Stimulated activated CD8-positive, alpha-beta memory T cell treated with anti-CD3 and anti-CD28 coated beads, Interleukin-7, amount 100 ng/mL, for 1 hour (primary cell): ENCODE measurements at places on chromosomes 5 and 9.

- no peak for DNase-seq
Observed at GRCh38 chr9:134381671-134382516, 55.6 kb downstream of the RXRA start.

DNA sequence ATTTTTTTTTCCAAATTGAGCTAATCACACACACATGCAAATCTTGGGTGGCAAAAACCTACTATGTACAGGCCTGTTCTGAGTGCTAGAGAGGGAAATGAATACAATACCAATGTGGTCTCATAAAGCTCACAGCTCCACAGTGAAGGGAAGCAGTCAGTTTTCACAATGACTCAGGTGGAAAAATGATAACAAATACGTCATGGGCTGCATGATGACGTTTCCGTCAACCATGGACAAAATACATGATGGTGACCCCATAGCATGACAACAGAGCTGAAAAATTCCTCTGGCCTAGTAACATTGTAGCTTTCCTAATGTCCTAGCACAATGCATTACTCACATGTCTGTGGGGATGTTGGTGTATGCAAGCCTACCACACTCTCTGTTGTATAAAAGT, 252.5 kb downstream of the TRIM32 start:
- DNase-seq: no peak

- no peak for DNase-seq
Observed at GRCh38 chr5:169954786-169955185, 25.5 kb downstream of the INSYN2B start.

DNA sequence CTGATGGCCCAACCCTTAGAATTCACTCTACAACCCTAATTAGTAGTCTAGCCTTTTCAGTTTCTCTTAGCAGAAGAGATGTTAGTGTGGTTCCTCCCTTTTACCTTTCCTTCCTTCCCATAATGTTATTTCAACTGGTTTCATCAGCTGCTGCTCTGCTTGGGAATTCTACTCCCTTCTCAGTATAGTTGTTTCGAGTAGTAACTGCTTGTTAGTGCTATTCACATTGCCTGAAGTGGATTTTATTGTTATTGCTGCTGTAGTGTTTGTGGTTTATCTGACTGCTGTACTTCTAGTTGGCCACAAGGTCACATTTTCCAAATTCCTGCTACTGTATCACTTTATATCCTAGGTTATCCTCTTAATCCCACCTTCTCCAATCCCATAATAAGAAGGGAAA, 29.7 kb downstream of the SMIM15 start:
- DNase-seq: no peak

GRCh38 chr5:173734716-173735115, 118.3 kb upstream of the BOD1 start:
- no peak for DNase-seq

GRCh38 chr9:20419533-20419932, 202.8 kb downstream of the MLLT3 start:
- DNase-seq: no peak

- no peak for DNase-seq
Observed at GRCh38 chr5:147727200-147727599, 55.3 kb downstream of the JAKMIP2 start.

DNA sequence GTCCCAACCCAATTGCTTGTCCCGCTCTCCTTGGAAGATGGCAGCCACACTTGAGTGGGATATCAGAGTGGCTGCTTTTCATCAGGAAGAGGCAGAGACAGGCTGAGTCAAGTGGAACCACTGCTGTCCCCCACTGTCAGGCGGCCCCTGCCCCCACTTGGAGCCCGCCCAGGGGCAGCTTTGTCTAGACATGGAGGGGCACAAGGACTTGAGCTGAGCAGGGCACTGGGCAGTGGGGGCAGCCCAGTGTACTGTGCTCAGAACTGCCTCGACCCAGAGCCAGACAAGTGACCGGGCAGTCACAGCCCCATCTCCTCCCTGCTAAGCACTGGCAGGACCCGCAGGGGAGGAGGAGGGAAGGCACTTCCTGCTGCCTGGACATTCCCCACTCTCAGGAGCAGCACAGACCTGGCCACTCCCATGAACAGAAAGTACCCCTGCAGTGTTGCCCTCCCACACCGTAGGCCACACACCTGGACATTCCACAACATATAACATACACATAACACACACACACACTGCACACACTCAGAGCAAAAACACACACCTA, 91.0 kb downstream of the MRPL36 start:
- DNase-seq: no peak

- no peak for DNase-seq
Observed at GRCh38 chr5:35177783-35178182, 52.5 kb downstream of the PRLR start.

DNA sequence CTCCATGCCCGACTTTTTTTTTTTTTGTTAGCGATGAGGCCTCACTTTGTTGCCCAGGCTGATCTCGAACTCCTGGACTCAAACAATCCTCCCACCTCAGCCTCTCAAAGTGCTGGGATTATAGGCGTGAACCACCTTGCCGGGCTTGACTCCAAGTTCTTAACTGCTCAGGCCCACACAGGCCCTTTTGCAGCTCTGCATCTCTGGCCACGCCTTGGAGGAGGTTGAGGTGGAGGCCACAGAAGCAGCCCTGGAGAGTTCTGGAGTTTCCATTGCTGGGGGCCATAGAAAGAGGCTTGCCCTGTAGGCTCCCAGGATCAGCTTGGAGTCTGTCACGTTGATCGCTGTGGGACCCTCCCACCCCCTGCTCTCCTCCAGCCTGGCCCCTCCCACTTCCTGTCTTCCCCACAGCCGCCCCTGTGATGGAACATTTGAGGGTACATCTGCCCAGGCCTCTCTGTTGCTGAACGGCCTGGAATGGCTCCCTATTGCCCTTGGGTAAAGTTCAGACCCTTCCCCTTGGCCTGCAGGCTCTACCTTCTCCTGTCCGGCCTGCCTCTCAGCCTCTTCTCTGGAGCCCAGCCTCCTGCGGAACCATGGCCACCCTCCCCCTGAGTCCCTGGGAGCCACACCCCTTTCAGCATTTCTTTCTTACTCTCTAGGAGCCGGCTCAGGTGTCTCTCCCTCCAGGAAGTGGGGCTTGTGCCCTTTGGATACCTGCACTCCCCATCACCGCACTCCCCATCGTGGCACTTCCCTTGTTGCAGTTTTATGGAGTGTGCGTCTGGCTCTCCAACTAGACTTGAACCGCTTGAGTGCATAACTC, 30.4 kb upstream of the IER5L start:
- peak; percentile 41 for DNase-seq

DNA sequence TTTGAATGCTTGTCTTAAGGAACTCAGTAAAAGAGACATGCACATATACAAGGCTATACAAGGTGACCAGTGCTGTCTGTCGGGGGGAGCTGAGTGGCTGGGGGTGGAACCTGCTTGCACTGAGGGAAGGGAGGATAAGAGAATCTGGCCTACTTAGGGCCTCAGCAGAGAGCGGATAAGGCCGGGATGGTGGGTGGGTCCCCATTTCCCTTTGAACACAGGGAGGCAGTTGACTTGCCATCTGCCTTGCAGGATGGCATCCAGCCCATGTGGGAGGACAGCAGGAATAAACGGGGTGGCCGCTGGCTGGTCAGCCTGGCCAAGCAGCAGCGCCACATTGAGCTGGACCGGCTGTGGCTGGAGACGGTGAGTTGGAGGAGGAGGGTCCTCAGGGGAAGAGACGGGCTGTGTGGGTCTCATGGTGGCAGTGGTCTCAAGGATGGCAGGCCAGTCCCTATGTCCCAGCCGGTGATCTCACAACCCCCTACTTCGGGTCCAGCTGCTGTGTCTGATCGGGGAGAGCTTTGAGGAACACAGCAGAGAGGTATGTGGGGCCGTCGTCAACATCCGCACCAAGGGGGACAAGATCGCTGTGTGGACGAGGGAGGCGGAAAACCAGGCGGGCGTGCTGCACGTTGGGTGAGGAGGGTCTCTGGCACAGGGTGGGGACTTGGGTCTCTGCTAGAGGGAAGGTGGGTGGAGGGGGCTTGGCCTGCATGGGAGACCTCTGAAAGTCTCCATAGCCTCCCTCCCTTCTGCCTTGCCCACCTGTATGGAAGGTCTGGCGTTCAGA, 2.2 kb upstream of the TSPAN17 start:
- no peak for DNase-seq

DNA sequence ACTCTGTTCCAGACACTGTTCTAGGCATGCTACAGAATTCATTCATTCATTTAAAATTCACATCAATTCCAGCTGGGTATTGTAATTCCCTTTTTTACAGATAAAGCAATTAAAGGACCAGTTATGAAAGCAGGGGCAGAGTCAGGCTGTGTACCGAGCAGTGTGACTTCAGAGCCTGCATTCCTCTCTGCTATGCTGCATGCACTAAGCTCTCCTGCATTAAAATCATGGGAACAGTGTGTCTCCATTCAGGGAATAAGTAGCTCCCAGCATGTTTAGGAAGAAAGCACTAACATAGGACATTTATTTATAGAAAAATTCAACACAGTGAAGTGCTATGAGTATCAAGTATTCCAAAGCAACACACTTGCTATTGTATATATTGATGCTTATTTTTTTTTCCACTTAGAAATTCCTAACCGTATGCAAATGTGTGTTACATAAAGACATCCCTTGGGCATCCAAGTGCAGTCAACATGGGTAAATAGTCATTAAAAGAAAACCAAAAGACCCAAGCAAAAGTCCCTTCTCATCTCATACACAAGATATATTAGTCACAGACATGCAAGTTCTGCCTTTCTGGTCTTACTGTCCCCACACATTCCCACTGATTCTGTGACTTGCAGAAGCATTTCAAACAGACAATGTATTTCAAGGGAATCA, 173.7 kb downstream of the GABRB2 start:
- no peak for DNase-seq

GRCh38 chr9:103078581-103078980, 83.4 kb downstream of the CYLC2 start:
- DNase-seq: no peak

DNA sequence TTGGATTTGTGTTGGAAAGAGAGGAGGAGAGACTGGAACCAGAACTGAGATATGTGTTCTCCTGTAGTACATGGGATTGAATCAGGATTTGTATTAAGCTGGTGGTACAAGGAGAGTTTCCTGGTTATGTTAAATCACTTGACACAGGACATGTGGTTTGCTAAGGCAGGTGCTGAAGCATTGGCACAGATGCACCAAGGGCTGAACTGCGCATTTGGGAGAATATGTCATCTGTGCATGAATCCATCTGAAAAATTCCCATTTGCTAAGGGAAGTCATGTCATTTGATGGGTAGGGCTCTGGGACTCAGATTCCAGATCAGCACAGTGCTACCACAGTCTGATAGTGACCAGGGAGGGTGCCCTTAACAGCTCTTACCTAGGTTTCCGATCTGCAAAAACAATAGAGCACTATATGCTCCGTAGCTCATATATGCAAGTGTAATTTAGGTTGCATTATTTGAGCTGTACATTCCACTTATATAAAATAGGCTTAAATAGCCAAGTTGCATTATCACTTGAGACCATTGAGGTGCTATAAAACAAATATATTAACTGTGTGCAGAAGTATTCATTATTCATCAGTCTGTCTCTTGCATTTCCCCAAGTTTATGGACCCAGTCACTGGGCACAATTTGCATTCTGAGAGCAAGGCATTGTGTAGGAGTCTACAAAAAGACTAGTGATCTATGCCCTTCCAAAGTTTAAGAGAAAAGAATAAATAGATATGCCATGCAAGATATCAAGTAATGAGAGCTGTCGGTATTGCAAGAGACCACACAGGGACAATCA, 55.2 kb downstream of the ADAMTS16 start:
- no peak for DNase-seq

GRCh38 chr5:1536871-1537602, 13.3 kb upstream of the LPCAT1 start:
- DNase-seq: no peak

GRCh38 chr5:123882319-123882964, 370.5 kb downstream of the CSNK1G3 start:
- no peak for DNase-seq

GRCh38 chr9:89742660-89743059, 137.8 kb downstream of the GADD45G start:
- DNase-seq: no peak

- no peak for DNase-seq
Observed at GRCh38 chr5:93039888-93040287, 541.1 kb downstream of the NR2F1-AS1 start.

GRCh38 chr9:28365020-28365640, 791.8 kb upstream of the C9orf72 start:
- no peak for DNase-seq

GRCh38 chr5:151092762-151093161, 11.9 kb upstream of the TNIP1 start:
- DNase-seq: no peak

GRCh38 chr5:4520559-4520958, 619.6 kb upstream of the ADAMTS16 start:
- no peak for DNase-seq

- DNase-seq: no peak
Observed at GRCh38 chr9:111740739-111741138, 54.0 kb downstream of the SHOC1 start.

GRCh38 chr5:73591698-73592501, 26.4 kb downstream of the UTP15 start:
- no peak for DNase-seq

GRCh38 chr9:133842174-133842573, 104.0 kb upstream of the SARDH start:
- DNase-seq: no peak

DNA sequence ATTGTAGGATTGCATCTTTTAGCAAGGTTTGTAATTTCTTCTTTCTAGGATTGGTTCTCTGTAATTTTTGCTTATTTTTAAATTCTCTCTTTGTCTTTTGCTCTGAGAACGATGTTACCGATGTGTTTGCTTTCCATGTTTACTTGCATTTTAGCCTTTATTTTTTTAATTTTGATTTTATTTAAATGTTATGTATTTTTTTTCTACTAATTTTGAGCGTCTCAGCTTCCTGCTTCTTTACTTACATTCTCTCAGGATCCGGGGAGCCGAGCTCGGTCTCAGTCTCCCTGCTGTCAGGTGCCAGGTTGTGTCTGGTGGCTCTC, 20.9 kb downstream of the ANXA2R start:
- DNase-seq: no peak

DNA sequence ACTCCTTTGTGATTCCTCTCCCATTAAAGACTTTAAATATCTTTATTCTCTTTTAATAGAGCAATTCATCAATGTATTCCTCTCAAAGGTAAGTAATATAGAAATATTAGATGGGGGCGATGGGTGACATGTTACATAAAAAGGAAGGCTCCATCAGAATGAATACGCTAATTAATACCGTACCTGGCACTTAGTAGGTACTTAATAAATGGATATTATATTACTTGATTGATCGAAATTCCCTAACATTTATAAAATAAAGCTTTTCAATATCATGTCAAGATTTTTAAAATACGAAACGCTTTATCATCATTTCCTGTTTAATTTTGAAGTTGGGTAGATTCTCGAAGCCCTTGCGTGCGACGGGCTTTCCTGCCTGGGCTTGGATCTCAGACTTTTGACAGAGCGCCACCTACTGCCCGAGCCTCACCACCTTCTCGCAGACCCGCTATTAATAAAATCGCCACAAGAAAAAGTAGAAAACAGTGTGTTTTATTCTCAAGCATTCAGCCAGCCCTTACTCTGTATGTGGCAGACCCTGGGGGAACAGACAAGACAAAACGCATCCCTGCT, 99.4 kb downstream of the C5orf15 start:
- peak; percentile 27 for DNase-seq
